ENCODE measurements at places on chromosomes 12 and 14.

DNA sequence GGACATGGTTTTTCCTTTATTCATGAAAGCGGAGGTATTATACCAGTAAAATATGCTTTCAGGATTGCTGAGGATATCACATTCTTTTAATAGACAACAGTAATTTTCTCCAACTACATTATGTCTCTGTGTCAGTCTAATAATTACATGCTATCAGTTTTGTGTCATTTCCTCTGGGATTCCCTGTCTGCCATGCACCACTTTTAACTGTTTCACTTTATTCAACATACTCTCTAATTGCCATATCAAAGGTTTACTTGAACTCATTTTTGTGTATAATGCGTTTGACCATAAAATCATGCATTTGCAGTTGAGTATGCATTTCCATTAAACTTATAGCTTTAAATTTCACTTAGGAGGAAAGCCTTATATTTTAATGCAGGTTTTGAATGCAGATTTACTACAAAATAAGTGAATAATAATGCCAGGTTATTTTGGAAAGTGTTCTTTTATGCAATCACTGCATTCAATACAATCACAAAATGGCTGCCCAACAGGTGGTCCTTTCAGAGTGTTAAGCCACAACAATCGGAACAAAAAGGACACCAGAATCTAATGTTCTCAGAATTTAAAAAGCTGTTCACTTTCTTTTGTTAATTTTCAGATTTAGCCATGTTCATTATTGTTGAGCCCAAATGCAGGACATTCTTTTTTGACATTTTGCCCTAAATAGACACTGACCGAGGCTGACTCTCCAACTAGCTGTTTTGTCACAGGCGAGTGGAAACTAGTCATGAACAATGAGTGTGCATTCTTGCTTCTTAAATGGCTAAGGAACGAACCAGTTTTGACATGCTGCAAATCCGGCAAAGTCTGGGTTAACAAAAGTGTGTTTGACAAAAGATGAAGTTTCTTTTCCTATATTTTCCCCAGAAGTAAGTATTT lies 40.9 kb downstream of the MBIP start:
- no peak for DNase-seq

DNA sequence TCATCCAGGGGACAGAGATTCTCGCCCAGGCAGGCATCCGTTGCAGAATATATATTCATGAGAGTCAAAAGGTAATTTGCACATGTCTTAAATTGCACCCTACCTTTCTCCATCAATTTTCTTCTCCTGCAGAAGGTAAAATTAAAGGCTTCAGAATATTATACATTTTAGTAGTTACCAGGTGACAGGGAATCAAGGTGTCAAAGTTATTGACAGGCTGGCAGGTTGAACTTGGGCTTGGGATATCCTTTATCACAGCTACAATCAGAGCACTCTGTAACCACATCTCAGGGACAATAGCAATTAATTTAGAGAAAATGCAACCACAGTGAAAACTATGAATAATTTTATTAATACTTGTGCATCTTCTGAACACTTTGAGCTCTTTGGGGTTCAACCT lies 66.9 kb upstream of the GSC start:
- DNase-seq: no peak

DNA sequence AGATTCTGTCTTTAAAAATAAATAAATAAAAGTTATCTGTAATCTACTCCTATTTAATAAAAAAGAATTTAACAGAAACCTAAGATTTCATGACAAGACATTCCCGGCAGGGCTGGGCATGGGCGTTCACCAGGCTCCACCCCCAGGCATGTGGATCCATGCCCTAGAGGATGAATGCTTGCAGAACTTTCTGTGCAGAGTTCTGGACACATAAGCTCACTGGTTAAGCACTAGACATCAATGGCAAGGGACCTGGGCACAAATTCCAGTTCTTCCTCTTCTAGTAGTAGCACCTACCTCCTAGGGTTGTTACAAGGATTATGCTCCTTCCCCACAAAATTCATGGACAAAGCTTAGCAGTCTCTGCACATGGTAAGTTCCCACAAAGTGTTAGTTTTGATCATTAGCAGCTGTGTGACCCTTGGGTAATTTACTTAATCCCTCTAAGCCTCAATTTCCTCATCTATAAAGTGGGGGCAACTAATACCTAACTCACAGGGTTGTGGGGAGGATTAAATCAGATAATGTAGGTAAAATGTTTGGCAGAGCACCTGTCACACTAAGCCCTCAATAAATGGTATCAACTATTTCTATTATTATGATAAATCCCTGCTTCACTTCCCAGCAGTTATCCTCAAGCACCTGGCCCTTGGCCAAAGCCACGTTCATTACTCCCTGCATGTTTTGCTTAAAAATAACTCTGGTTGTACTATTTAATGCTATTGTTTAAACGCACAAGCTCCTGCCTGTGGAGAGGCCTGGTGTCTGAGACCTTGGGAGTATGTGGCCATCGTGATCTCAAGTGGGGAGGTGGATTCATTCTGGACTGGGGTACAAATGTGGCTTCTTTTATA lies 9.8 kb downstream of the GALNT6 start:
- DNase-seq: no peak

DNA sequence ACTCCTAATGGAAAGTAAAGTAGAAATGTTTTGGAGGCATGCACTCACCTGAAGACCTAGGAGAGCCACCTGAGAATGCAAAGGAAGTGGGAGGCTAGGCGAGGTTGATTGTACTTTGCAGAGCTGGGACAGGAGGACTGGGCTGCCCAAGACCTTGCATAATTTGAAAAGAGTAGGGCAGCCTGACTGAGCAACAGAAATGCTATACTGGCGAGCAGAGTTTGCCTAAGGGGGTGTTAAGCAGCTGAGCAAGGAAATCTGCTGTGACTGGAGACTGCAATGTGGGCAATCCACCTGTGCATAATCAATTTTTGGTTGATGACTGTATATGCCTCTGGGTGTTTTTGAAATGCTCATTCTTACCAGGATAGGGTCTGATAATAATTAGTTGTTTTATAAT lies 834.1 kb downstream of the TRHDE start:
- no peak for DNase-seq

- no peak for DNase-seq
Observed at GRCh38 chr14:33317675-33318074, 379.0 kb downstream of the NPAS3 start.

GRCh38 chr14:102187044-102187443 lies 47.3 kb downstream of the WDR20 start:
- no peak for DNase-seq

DNA sequence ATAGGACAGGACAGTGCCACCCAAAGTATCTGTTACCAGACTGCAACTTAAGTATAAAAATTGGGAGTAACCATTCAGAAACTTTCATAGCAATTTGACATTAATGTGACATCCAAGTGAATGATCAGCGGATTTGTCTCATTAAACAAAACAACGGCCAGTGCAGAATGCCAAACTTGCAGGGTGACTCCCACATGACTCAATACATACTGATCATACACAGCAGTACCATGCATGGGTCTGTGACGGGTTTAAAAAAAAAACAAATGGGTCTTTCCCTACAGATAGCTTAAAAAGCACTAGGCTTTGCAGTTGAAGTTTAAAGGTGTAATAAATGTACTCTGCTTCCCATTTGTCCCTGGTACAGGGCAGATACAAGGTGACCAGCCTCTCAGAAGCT lies 116.6 kb downstream of the SLC35F4 start:
- no peak for DNase-seq

DNA sequence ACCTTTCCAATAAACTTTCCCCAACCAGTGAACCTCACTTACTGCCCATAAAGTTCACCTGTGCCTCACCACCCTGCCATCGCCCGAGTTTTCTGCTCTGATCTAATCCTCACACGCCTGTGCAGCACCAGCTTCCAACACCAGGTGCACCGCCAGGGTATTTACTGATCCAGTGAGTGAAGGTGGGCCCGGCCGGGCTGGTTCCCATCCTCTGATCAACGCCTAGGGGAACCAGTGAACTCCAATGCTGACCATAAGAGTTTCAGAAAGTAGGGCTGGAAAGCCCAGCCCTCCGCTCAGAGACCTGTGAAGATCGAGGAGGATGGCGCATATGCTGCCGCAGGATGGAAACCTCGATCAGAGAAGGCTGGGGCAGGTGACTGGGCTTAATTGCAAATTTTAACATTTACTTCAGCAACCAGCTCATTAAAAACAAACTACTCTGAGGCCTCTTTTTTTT lies 685 bp upstream of the MYL6B start:
- DNase-seq: no peak

DNA sequence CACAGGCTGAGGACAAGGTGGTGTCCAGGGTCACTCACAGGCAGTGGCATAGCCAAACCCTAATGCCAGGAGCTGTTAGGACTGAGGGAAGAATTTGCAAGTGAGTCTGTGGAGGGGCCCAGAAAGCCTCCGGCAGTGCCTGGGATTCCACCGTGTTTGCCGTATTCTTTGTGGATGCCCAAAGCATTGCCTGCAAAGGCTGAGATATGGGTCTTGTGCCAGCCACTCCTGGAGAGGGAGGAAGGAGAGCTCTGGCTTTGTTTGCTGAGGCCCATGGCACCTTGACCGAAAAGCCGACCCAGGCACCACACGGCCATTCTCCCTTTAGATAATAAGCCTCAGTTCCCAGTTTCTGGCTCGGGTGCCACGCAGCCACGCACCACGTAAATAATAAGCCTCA lies 35.8 kb upstream of the GALNT9 start:
- DNase-seq: no peak

DNA sequence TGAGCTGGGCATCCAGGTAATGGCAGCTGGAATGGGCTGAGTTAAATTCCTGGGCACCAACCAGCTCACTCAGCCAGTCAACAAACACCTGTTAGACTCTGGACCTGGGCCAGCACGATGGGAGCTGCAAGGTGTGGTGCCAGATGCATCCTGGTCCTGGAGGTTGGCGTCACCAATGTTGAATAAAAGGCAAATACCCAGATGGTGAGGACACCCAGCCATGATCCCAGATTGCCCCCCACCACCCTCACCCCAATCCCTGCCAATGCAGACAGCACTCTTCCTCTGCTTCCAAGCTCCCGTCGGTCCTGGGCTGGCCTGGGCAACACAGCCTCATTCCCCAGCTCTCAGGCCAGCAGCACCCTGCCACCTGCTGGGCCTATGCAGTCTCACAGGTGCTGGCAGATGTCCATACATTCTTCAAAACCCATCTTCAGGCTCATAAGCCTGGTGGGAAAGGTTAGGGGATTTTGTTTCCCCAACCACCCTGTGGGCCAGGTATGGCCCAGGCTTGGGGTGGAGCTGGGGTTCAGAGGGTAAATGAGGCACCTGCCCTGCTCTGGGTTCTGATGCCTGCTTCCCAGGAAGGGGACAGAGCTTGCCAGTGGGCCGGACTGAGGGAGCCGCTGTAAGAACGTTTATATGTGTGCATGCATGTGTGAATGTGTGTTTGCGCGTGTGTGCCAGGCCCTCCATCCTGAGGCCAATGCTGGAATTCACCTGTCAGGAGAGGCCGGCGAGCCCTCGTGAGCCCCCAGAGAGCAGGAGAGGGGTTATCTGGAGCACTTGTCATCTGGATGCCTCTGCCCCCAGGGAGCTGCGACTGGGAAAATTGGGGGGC lies 58.0 kb downstream of the LGMN start:
- no peak for DNase-seq

DNA sequence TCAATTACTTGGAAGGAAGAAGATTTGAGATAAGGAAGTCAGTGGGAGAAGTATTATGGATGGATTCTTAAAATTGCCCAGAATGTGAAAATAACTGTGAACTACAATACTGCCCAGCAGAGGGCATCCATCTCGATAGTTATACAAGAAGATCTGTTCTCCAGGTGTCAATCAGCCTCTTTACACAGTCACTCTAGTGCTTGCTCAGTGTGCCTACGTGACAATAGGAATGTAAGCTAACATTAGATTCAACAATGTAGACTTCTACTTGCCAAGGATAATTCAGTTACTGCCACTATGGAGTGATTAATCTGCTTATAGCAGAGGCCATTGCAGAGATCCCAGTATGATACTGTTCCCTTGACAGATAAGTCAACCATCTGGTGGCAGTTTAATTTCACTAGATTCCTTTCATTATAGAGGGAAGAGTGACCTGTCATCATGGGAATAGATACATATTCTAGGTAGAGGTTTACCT lies 10.6 kb upstream of the MAP4K5 start:
- peak; percentile 19 for DNase-seq

GRCh38 chr12:30694412-30695198 lies 1.1 kb downstream of the IPO8 start:
- DNase-seq: no peak

DNA sequence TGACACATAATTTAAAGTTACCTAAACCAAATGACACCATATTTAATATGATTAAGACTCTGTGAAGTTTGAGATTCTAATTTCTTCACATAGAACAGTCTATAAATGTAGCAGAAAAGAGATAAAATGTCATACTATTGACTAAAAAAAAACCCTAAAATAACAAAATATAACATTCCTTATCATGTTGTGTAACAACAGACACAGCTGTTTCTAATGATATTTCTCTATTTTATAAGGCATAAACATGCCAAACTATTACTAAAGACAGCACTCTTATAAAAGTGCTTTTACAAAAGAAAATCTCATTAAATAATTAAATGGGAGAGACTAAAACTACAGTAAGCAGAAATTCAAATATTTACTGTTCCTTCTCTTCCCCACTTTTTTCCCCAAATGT lies 49.4 kb downstream of the NOVA1 start:
- DNase-seq: no peak

DNA sequence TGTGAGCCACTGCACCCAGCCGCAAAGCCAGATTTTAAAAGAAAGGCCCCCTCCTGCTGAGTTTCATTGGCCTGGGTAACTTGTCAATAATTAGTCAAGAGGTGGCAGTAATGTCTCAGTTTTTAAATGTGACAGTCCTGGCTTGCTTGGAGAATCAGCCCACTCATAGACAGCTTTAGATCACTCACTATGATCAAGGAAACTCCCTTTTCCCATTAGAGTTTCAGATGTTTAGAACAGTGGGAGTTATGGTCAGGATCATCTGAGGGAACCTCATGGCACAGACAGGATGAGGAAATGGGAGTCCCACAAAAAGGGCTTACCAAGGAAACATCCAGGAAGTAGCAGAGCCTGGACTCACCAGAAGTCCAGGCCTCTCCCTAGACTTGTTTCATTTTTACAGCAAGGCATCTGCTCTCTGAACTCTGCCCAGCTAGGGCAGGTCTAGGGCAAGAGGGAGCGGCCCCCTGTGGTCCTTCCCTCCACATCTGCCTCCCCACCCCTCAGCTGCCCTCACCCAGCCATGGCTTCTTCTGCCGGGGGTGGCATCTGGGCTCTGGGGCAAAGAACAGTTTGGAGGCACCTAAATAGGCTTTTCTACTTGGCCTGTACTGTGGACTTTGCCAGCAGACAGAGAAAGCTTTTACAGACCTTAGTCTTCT lies 11.2 kb downstream of the BCL2L14 start:
- DNase-seq: peak; percentile 48

DNA sequence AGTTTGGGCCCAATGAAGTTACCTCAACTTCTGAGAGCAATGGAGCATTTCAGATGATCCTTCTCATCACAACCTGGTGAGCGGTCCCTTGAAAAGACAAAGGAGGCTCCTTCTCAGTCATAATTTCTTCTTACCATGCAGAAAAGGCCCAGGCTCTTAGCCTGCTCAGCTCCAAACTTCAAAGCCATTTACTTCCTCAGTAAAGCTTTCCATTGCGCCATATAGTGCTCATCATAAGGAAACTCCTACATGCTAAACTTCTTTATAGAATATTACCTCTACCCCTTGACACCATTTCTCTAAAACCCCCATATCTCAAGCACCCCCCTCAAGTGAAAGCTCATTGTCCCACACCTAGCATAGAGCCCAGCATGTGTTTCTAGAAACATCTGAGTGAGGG lies 127.1 kb downstream of the GTF2A1 start:
- DNase-seq: no peak

- DNase-seq: no peak
Observed at GRCh38 chr12:48946205-48946604, 11.1 kb downstream of the ARF3 start.

Data from SJSA1 (cell line).